ENCODE measurements at places on chromosomes 11 and 22.

DNA sequence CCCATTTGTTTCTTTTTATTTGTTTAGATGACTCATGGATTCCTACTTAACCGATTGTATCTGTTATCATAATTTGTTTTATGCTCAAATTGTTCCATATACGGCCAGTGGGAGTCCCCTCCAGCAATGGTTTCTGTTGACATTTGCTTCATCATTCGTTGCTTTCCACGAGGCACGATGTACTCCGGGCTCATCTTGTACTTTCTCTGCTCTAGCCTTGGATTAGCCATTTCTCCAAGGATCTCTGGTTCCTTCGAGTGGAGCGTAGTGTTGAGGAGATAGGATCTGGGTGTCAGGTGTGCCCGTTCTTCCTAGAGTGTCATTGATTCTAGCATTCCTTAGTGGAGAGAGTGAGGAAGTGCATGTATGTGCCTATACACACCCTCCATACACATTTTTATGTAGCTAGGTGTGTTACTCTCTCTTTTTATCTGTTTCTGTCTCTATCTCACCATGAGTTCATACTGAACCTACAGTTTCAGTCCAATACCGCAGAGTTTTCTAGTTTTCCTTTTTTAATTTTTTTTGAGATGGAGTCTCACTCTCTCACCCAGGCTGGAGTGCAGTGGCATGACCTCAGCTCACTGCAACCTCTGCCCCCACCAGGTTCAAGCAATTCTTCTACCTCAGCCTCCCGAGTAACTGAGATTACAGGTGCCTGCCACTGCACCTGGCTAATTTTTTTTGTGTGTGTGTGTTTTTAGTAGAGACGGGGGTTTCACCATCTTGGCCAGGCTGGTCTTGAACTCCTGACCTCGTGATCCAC is 31.4 kb downstream of the TECTA start:
- DNase-seq: no peak

- DNase-seq: no peak
These were observed 54.2 kb upstream of the PDE3B start for GRCh38 chr11:14589421-14589820.

DNA sequence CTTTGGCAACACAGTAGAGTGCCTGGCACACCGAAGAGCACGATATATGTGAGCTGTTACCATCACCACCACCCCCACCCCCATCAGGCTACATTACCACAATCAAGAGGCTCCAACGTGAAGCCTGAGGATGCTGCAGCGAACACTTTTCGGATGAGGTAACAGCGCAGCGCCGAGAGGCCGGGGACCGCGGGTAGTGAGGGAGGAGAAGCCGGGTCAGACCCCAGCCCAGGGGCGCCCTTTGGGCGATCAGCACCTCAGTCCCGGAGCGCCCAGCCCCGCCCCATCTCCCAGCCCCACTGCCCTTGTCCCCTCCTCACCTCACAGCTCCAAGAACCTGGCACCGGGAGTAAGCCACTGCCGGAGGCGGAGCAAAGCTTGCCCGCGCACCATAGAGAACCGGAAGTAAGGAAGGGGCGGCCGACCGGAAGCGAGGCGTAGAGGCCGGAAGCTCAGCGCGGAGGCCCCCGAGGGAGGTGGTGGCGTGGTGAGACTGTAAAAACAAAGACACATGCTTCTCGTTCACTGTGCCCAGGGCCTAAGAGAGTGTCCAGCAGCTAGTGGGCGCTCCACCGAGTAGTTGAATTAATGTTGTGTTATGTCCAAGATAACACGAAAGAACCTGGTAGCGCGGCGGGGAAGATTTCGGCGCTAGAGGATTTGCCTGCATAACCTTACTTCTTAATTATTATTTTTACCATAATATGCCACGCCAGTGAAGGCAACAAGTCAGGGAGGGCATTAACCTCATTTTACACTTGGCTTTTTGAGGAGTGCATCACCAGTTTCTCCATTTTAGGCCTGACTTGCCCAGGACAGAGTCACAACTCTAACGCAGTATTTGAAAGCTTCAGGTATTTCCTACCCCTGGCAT is at the start of gene THOC5:
THOC5 (minus strand) TSS at position 407 of the 874 bp plus-strand sequence. CDS start 4,610 bp downstream, outside the sequence.
- peak; percentile 94 for DNase-seq

- no peak for DNase-seq
These were observed 3.2 kb downstream of the TAF1D start for GRCh38 chr11:93737904-93738612.

DNA sequence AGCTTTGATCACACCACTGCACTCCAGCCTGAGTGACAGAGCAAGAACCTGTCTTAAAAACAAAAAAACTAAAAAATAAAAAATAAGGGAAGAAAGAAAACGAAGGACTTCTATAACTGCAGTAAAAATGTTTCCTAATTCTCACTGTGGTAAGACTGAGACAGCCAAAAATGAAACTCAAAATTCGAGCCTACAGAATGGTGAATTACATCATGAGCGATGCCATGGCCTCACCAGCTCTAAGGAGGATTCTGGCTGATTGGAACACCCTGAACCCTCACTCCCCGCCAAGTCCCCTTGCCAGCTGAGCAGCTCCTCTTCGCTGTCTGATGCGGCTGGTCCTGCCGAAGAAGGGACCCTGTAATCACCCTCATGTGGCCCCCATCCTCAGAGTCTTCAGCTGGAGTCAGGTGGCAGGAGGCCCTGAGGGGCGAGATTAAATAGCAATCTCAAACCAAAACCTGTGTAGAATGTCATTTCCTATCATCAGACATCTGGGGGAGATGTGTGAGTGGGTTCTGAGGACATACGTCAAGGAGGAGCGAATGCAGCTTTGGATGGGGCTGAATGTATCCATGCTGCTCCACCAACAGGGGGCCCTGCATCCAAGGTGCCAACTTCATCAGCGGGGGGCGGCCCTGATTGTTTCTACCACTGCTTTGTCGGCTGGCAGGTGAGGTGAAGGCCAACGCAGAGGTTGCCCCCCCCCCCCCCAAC is 29.2 kb downstream of the PDGFB start:
- peak; percentile 46 for DNase-seq

- DNase-seq: no peak
These were observed 626.1 kb downstream of the NELL1 start for GRCh38 chr11:21295508-21295907.

DNA sequence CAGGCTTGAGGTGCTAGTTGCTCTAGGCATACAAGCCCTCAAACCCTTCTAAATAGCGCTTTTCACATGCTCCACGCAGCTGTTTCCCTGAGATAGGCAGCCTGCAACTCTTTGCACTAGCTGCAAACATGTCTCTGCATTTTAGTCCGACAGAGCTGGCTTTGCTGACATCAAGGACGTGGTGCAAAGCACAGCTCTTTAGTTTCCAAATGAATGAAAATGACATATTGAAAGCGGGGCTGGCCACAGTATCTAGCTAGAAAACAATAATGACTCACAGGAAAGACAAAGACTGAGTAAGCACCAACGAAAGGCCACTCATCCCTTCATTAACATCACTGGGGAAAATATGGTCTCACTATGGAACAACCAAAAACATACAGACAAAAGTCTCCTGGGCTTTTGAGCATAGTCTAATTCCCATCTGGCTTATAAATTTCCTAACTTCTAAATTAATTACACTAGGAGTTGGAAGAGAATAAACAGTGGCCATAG is 15.3 kb upstream of the ZC3H12C start:
- DNase-seq: peak; percentile 45

DNA sequence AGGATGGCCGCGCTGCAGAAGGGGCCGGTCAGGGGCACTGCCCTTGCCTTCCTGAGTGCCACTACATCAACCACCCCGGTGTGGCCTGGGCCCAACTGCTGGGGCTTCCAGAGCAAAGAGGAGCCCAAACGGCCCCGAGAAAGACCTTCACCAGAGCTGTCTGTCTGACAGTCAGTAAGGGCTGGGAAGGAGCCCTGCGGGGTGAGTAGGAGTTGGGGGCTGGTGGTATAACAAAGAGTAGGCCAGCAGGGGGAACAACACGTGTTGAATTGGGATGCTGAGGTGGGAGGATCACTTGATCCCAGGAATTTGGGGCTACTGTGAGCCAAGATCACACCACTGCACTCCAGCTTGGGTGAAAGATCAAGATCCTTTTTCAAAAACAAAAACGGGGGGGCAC is 3.9 kb downstream of the GSTT4 start:
- no peak for DNase-seq

DNA sequence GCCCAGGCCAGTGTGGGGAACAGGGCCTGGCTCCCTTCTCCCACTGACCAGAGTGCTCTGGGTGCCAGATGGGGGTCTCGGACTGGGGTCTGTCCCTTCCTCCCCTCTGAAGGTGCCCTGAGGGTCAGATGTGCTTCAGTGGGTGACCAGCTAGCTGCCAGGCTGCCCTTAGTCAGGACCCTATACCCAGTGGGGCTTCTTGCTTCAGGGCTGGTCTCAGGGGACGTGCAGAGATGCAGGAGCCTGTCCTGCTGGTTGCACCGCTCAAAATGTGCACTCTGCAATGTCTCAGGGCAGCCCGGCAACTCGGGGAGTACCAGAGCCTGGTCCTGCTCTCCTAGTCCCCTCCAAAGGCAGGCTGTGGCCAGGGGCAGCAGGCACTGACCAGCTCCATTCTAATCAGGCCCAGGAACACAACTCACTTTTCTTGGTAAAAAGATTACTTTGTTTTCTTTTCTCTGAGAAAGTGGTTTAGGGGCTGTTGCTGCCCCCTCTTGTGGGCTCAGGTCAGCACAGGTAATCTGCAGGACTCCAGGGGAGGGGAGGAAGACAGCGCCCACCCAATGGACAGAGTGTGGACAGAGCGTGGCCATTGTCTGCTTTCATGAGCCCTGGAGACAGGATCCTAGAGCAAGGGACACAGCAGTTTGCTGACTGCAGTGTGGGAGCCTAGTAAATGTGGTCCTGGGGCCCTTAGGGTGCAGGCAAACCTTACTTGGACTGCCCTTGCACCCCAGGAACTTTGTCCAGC is 80.9 kb downstream of the MED15 start:
- no peak for DNase-seq

DNA sequence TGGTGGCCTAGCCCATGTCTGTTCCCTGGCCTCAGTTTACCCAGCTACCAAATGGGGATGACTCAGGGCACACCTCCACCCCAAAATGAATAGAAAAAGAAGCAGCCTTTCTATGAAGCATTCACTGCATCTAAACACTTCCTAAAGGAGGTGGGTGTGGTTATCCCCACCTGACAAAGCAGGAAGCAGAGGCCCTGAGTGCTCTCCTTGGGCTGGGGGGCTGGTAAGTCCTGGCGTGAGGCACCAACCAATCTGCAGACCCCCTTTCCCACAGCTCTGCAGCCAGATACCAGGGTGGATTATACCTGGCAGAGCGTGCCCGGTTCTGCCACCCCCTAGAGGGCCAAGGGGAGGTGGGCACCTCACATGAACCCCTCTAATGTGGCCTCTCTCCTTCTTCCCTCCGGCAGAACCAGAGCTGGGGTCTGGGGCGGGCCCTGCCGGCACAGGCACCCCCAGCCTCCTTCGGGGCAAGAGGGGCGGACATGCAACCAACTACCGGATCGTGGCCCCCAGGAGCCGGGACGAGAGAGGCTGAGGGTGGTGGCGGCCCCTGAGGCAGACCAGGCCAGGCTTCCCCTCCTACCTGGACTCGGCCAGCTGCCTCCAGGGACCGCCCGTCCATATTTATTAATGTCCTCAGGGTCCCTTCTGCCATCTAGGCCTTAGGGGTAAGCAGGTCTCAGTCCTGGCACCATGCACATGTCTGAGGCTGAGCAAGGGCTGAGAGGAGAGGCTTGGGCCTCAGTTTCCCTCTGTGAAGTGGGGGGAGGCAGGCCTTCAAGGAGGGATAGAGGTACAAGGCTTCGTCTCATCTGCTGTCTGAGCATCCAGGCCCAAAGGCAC is 9.2 kb downstream of the RHBDD3 start:
- no peak for DNase-seq

DNA sequence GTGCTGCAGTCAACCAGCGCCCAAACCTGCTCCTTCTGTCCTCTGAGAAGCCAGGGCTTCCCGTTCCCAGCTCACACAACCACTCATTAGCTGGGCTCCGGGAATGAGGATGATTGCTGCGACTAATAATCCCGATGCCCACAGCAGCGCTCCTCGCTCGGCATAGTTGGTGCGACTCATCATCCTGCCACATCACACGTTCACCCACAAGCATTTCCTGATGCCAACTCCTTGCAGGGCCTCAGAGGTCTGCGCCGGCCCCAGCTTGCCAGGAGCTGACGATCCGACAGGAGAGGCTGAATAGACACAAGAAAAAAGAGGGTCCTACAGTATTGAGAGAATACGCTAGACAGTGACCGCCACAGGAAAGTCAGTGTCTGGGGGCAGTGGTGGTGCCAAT is 10.6 kb upstream of the CSNK1E start:
- DNase-seq: no peak

DNA sequence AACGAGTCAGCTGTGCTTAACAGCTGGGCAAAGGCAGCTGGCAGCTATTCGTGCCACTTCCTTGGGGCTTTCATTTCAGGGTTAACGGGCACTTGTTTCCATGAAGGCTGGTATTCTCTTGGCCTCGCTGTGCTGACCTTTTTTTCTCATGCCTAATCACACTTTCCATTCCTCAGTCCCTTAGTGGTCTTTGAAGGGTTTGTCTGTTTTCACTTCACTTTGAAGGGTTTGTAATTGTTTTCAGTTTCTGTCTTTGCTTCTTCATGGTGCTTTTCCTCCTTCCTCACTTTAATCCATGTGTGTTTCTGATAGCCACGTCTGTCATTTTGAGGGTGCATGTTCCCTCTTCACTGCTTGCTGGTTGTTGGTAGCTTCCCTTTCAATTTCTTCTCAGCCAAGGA is 24.6 kb downstream of the PPIL2 start:
- DNase-seq: peak; percentile 22

DNA sequence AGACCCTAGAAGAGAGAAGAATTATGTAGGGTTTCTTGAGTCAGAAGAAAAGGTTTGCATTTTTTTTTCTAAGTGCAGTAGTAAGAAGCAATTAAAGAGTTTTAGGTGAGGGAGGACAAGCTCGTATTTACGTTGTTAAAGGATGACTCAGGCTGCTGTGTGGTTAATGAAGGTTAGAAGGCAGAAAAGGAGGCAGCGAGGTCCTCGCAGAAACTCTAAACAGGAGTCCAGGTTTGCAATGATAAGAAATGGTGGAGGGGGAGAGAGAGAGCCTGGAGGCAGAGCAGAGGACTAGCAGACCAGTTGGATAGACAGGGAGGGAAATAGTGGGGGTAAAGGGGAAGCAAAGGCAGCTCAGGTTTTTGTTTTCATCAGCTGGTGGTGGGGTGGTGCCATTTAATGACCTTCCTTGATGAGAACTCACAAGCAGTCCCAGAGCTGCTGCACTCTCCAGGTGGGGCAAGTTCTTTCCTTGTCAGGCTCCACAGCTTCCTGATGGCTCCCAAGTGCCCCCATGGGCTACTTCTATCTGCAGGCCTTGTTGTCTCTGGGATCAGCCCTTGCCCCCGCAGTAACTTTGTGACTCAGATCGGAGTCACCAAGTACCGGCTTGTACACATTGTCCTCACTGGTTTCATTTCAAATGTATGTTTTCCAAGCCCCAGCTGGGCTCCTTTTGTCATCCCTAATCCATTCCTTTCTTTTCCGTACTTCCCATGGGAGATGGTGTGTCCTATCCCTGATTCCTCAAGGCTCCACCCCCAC is 8.3 kb upstream of the INSC start:
- DNase-seq: no peak

GRCh38 chr11:44955015-44955738 is 4.5 kb upstream of the TP53I11 start:
- peak; percentile 26 for DNase-seq

- DNase-seq: no peak
These were observed 85.0 kb downstream of the SERGEF start for GRCh38 chr11:17927681-17928343.

- DNase-seq: no peak
These were observed 31.0 kb upstream of the HMOX1 start for GRCh38 chr22:35349704-35350538.

- DNase-seq: no peak
These were observed 13.4 kb downstream of the FRMD8 start for GRCh38 chr11:65399845-65400244.

All from stimulated activated CD4-positive, alpha-beta T cell treated with anti-CD3 and anti-CD28 coated beads, Interleukin-15, amount 100 ng/mL, for 24 hours (primary cell).